ENCODE measurements at places on chromosomes 16 and 17. TPM values are rescaled to one million over a fixed set of nuclear protein-coding genes. Genes with fewer than 3 reads are reported as not detected.

GRCh38 chr16:30395992-30396585 lies 869 bp downstream of the ZNF48 start:
- peak; percentile 59 for DNase-seq

KRTAP9-8 gene
- total RNA-seq, result not detected

EVPLL gene
- total RNA-seq, result not detected

ELP5 gene
- total RNA-seq, result 36.4 TPM

GAST gene
- total RNA-seq, result not detected

- DNase-seq, result no peak
Measured at GRCh38 chr17:32915245-32915644, 12.7 kb upstream of the TMEM98 start.

GRCh38 chr16:2743007-2743810 lies 9.2 kb upstream of the SRRM2 start:
- no peak for DNase-seq

GRCh38 chr17:69042308-69042707 lies 18.4 kb downstream of the ABCA9 start:
- no peak for DNase-seq

DNA sequence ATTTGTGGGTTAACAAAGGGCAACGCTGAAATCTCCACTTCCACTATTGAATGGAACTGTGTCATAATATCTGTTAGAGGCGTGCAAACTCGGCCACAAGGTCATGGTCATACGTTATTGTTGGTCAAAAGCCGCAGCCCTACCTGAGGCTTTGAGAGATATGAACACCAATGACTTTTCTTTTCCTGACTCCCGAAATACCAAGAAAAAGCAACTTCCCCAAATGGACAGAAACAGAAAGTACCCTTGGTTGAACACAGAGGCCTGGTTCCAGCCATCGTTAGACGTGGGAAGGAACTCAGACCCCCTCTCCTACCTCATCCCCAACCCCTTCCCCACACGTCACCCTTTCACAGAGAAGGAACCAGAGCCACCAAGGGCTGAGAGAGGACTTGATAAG lies 1.4 kb upstream of the PIK3R5 start:
- no peak for DNase-seq

DNA sequence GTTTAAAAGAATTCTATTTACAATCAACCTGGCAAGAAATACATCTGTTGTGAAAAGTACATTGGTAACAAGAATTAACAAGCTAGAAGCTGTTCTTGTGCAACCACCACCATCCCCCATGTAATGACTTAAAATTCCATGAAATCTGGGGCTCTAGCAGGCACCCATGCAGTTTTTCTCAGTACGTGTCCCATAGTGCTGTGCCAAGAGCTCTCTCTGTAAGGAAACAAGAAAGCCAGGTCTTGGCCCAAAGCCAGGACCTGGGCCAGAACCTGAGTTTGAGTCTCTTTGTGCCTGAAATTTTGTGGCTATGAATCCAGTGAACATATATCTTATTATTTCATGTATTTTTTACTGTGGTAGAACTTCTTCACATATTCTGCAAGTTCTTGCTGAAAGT lies 46.6 kb downstream of the NUP93 start:
- DNase-seq, result peak; percentile 60

DNA sequence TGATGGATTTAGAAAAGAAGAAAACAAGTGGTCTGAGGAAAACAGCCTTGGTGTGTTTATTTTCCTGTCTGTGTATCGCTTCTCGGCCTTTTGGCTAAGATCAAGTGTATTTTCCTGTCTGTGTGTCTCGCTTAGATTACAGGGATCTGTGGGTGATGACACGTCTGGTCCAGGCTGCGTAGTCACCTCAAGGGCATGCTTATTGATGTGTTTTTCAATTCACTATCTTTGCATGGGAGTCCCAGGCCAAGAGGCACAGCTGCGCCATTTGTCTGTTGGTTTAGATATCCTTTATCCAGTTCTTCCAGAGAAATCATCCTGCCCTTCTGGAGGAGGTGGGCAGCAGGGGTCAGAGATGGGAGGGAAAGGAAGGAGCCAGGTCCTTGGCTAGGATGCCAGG lies 47.1 kb upstream of the STH start:
- DNase-seq, result no peak

RTN4RL1 gene
- 4.9 TPM for total RNA-seq

DNA sequence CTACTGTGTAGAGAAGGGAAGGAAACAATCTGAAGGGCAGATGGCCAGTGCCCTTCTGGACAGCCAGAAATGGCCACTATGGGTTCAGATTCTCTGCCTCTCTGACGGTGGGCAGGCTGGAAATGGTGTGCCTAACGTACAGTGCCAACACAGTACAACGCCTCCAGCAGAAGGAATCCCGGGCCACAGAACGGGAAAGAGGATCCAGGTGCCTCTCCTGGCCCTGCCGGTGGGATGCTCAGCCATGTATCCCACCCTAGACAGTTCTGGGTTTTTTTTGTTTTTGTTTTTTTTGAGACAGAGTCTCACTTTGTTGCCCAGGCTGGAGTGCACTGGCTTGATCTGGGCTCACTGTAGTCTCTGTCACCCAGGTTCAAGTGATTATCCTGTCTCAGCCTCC lies 71.5 kb downstream of the SLC5A11 start:
- no peak for DNase-seq

GRCh38 chr17:81367171-81367570 lies 28.1 kb upstream of the BAHCC1 start:
- DNase-seq, result no peak

USP43 gene
- total RNA-seq, result 2.7 TPM

KLHDC4 gene
- total RNA-seq, result 24.6 TPM

DNA sequence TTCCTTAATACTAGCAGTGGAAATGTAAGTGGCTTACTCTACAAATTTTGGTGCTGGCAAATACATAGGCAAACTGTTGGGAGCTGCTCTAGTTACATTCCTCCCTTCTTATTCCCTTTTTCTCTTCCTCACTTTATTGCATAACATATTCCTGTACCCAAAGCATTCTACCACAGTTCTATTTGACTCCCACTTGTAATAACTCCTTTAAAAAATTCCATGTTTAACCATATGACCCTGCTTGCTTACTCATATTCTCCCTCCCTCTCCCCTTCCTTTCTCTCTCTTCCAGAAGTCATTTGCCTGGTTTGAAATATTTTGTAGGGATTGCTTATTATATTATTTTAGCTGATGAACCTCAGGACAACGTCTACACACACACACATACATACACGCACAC lies 22.7 kb downstream of the NQO1 start:
- DNase-seq, result no peak

SLC9A5 gene
- total RNA-seq, result 0.03 TPM

KRT32 gene
- total RNA-seq, result not detected

- DNase-seq, result no peak
Measured at GRCh38 chr16:2471016-2471652, at the start of gene NTN3. TSS of gene NTN3 (plus strand) at chr16:2471297. CDS start at chr16:2471702, 405 bp downstream.

DNA sequence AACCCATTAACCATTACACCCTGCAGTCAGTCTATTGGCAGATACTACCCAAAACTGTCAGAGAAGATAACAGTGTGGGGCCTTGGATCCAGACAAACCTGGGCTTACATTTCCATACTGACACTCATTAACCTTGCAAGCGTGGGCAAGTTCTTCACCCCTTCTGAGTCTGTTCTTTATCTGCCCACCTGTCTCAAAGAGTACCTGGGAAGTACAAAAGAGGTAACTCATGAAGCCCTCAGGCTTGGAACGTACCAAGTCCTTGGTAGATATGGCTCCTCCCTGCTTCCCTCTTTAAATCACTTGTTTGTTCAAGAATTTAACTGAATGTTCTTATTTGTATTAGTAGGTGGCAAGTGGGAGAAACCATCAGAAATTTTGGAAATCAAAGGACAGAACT lies 2.5 kb upstream of the IGSF6 start:
- DNase-seq, result no peak

DNA sequence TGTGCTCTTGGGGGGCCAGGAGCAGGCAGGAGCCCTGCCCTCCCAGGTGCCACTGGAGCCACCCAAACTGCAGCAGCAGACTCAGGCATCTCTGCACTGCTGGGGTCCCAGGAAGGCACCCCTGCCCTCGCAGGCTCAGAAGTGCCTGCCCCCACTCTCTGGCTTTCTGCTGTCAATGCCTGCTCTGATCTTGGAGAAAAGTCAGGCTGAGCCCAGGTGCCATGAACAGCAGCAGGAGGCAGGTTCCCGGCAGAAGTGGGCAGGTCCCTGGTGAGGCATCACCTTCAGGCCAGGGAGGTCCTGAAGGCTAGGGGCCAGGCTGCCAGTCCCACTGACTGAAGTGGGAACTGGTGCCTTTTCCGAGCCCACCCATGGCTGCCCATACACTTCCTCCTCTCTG lies 106.5 kb downstream of the MGAT5B start:
- no peak for DNase-seq

ZG16 gene
- total RNA-seq, result not detected

DRC3 gene
- total RNA-seq, result 1.3 TPM

Data from MG63 (cell line).